ENCODE measurements at places on chromosomes 5 and 9. TPM values are rescaled to one million over a fixed set of nuclear protein-coding genes. Genes with fewer than 3 reads are reported as not detected.

The PCDHGA1 gene
- total RNA-seq = 0.44 TPM

DNA sequence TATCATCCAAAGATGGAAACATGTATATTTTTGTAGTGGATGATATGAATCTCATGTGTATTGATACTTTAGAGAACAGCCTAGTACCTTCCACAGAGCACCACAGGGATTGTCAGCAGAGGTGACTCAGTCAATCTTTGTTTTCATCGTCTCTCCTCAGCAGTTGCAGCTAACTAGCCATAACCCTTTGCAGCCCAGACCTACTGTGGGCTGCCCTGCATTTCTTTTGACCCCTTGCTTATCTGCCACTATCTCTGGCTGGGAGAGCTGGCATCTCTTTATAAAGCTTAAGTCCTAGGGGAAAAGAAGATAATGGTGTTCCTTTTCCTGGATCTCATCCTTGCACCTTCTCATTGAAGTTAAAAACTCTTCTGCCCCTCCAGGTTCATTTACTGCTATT lies 28.7 kb downstream of the HMGCR start:
- DNase-seq = no peak

- peak; percentile 11 for DNase-seq
Measured at GRCh38 chr5:1521671-1522600, 1.8 kb downstream of the LPCAT1 start.

The PTGR1 gene
- total RNA-seq = 28.0 TPM

GRCh38 chr9:136558373-136558772 lies 12.5 kb upstream of the NOTCH1 start:
- DNase-seq = no peak

The NOXA1 gene
- 2.4 TPM for total RNA-seq

GRCh38 chr5:103315455-103315854 lies 56.9 kb downstream of the MACIR start:
- no peak for DNase-seq

The BHMT gene
- total RNA-seq = 3.8 TPM

All from omental fat pad (tissue), 4 donors.